ENCODE measurements at places on chromosomes 5 and 9.

GRCh38 chr5:86894056-86894455 lies 276.3 kb downstream of the COX7C start:
- no peak for DNase-seq

GRCh38 chr9:134811673-134812342 lies 68.8 kb upstream of the FCN2 start:
- no peak for DNase-seq

DNA sequence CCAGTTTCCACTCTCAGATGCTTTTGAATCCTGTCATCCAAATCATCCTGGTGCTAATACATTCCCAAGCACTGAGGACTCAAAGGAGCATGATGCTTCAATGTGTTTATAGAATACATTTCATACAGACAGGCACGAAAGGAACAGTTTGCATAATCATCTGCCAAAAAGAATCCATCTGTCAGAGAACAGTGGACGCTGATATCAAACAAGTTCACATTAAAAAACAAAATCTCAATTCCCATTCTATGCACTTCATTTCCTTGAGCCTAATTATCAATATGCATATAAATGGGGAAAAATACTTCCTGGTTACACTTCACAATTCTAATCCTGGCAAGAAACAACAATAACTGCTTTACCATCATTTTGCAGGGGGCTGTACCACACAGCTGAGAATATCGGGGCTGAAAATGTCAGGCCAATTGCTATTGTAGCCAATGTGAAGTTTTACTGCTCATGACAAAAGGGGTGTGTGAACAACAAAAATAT lies 125.5 kb upstream of the FAM174A start:
- no peak for DNase-seq

GRCh38 chr5:78588507-78588906 lies 60.1 kb downstream of the LHFPL2 start:
- DNase-seq: no peak

- no peak for DNase-seq
Measured at GRCh38 chr9:126614088-126614454, 343 bp downstream of the LMX1B start.

- DNase-seq: no peak
Measured at GRCh38 chr5:61623401-61624069, 291.5 kb downstream of the ZSWIM6 start.

- no peak for DNase-seq
Measured at GRCh38 chr5:161660806-161661205, 24.7 kb upstream of the GABRA6 start.

DNA sequence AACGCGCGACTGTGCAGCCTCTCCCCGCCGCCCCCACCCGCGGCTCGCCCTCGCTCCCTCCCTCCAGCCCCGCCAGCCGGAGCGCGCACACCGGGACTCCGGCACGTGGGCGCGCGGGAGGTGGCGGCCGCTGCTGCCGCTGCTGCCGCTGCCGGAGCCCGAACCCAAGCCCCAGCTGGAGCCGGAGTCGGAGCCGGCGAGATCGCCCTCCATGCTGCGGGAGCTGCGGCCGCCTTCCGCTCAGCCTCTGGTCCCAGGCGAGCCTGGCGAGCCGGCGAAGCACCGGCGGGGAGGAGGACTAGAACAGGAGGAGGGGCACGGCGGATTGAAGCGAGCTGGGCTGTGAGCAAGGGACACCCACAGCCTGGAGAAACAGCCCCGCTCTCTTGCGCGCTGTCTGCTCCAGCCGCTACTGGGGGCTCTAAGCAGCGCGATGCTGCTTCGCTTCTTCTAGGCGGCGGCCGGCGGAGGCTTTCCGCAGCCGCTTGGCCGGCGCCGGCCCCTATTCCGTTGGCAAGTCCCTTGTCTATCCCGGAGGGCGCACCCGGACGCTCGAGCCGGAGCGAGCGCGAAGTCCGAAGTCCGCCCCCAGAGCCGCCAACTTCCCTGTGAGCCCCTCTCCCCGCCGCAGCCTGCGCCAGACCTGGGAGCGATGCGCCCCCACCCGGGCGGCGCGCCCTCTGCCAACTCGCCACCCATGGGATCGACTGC lies 598.7 kb upstream of the SGCD start:
- DNase-seq: no peak

GRCh38 chr5:170497311-170498038 lies 6.3 kb upstream of the KCNIP1 start:
- no peak for DNase-seq

- DNase-seq: no peak
Measured at GRCh38 chr5:142034994-142035393, 22.2 kb upstream of the GNPDA1 start.

- no peak for DNase-seq
Measured at GRCh38 chr9:136760424-136760823, 2.4 kb upstream of the LCN8 start.

DNA sequence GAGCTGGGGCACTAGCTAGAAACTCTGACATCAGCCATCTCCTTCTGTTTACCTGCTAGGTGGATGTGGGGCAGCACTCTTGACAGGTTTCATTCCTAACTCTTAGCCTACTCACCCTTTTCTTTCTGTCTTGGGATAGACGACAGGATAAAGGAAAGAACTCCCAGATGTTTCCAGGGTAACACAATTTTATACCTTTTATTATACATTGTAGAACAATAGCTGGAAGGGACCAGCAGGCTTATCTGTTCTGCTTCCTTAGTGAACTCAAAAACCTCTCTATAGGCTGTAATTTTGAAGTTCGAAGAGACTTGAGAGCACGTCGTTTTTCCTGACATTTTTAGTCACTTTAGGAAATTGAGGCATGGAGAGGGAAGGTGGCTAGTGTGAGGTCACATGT lies 13.2 kb downstream of the SPTAN1 start:
- no peak for DNase-seq

- DNase-seq: no peak
Measured at GRCh38 chr5:54659700-54660131, 142.2 kb downstream of the SNX18 start.

- DNase-seq: no peak
Measured at GRCh38 chr5:167578977-167579692, 712.3 kb upstream of the WWC1 start.

GRCh38 chr9:89278997-89279739 lies 31.8 kb upstream of the CKS2 start:
- no peak for DNase-seq

GRCh38 chr9:136784249-136784996 lies 6.7 kb upstream of the TMEM141 start:
- DNase-seq: no peak

DNA sequence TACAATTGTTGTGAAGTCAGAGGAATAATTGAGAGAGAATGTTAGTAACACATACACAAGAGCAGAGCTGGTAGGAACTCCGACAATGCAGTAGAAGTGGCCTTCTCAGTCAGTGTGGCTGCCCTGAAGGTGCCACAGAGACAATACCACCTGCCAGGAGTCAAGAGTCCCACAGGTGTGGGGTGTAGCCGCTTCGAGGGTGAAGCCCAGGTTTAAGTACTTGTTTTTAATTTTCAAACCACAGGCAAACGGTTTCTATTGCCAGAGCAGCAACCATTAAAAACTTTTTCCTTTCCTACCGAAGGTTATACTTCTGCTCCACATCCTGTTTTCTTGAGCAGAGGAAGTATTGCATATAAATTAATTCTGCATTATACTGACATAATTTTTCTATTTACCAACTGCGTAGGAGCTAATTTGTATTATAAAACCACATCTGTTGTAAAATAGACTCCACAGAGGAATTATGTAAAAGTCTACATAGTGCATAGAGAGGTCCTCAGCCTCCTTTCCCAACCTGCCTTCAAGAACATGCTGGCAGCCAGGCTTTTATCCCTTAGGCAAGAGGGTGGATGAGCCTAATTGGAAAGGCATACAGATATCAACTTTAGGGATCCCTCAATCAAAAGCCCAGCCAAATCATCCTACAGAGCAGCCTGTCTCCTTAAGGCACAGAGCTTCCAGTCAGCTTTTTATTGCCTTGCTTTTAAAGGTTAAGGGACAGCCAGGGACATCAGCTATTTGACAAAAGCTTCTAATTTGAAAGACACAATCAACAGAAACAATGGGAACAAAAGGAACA lies 12.9 kb upstream of the ACTBL2 start:
- no peak for DNase-seq

DNA sequence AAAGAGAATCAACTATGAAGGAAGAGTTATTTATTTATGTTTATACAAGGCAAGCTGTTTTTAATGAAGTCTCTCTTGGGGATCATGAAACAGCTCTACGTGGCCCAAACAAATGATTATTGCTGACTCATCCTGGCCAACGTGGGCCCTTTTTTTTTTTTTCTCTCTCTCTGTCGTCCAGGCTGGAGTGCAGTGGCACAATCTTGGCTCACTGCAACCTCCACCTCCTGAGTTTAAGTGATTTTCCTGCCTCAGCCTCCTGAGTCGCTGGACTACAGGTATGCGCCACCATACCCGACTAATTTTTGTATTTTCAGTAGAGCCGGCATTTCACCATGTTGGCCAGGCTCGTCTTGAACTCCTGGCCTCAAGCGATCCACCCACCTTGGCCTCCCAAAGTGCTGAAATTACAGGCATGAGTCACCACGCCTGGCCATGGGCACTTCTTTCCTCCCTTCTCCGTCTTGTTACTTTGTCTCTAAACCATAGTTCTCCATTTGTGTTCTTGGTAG lies 98.3 kb downstream of the BASP1 start:
- no peak for DNase-seq

- no peak for DNase-seq
Measured at GRCh38 chr9:82410306-82410705, 421.7 kb downstream of the SPATA31D1 start.

DNA sequence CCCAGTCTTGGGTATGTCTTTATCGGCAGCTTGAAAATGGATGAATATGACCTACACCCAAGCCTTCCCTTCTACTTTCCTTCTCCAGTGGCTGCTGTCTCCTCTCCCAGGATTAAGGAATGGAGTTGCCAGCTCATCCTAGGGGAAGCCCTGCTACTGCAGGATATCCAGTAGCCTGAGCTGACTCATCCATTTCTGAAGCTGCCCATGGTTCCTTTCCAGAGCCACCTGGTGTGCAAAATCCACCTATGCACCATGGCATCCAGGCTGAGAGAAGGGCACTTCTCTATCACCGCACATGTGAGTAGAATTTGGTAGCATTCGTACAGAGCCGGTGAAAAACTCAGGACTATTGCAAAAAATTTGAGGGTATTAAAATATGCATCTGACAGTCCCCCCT lies 290.8 kb downstream of the YTHDC2 start:
- no peak for DNase-seq

DNA sequence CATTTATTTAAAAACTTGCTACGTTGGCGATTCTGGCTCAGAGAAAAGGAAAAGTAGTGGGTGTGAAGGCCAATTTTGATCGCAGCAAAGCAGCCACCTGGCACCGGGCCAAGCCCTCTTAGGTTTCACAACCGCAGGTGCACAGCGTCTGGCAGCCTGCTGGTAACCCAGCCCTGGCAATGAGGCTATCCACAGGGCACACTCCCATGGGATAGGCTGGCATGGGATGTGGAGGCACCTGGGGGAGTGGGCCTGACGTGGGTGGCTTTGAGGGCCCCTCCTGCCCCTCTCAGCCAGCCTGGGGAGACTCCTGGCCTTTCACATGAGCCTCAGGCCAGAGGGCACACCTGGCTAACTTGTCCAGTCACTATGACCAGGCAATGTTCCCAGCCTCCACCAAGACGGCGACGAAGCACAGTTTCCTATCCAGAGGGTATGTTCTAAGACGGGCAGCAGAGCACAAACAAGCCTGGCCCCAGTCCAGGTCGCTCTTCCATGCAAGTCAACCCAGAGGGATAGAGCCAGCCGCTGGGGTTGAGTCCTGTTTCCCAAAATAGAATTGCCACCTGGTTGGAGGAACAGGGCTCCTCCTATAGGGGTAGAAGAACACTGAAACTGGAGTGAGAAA lies 19.0 kb downstream of the CMBL start:
- no peak for DNase-seq

DNA sequence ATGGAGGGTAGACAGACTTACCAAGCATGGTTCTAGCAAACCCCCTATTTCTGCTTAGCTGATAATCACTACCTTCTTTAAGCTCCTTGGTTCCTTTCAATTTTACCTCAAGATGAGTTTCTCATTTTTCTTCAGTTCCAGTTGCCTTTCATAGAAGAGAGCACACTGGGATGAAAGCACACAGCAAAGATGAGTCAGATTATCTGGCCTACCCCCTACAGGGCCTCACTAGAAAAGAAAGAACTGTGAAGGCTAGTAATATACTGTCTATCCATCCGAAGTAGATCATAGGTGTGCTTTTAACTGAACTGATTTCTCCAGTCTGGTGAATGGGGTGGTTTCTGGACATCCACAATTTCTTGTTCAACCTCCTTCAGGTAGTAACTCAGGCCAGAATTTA lies 122.5 kb downstream of the TRPM3 start:
- no peak for DNase-seq

GRCh38 chr5:34034534-34035327 lies 8.3 kb downstream of the C1QTNF3 start:
- no peak for DNase-seq

DNA sequence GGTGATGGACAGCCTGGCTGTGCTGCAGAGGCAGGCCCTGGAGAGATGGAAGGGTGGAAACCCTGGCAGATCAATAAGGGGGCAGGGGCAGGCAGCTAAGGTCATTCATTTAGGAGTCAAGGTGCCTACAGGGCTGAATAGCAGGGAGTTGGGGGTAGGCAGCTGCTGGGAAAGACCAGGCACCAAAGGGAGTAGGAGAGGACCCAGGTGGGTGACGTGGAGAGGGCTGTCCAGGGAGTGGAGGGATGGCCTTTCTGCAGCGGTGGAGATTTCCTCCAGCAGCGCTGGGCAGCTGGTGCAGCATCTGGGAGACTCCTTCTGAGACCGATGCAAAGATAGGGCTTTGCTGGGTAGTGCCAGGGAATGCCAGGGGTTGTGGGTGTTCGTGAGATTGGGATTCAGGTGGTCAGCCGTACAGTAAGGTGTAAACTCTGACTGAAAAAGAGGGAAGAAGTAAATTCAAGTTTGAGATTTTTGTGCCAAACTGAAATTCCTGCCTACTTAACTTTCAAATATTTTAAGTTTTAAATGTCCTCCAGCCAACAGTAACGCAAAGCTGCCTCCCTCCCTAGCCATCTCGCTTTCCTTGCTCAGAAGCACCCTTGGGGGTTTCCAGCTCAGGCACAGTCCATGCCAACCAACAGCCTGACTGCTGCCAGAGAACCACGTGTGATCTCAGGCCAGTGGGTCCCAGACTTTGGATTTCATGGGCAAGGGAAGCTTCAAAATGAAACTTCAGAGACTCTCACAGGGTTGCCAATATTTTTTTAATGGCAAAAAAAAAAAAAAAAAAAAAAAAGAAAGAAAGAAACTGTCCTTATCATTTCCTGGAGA lies 18.6 kb upstream of the ANGPTL2 start:
- no peak for DNase-seq

DNA sequence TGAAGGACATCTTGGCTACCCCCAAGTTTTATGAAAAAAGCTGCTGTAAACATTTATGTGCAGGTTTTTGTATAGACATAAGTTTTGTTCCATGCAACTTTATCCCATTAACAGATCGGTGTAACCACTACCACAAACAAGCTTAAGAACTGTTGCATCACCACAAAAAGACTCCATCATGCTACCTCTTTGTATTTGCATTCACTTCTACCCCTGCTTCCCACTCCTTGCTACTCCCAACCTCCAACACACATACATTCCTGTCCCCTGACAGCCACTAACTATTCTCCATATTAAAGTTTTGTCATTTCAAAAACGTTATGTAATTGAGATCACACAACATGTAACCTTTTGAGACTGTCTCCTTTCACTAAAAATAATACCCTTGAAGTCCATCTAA lies 57.8 kb upstream of the LHFPL2 start:
- no peak for DNase-seq

Data from stimulated activated CD8-positive, alpha-beta memory T cell treated with anti-CD3 and anti-CD28 coated beads, Interleukin-4, amount 100 ng/mL, for 4 hours (primary cell).